ENCODE measurements at places on chromosomes 13 and 19.

- no peak for DNase-seq
Measured at GRCh38 chr13:91298060-91298459, 49.4 kb upstream of the MIR17HG start.

- no peak for DNase-seq
Measured at GRCh38 chr13:73036566-73036965, 22.2 kb upstream of the KLF5 start.

DNA sequence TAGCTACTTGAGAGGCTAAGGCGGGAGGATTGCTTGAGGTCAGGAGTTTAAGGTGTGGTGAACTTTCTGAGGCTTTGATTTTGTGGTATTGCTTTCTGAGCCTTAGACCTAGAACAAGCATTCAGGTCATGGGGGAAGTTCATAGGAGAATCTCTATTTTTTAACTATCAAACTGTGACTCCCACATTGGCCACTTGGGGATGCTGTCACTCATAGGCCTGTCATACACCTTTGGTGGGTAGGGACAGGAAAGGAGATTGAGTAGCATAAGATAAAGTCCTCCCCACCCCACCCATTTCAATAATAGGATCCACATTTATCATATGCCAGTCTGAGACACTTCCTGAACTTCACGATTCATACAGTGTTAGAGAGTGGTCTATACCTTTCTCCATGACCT, 41.9 kb upstream of the PSG2 start:
- no peak for DNase-seq

DNA sequence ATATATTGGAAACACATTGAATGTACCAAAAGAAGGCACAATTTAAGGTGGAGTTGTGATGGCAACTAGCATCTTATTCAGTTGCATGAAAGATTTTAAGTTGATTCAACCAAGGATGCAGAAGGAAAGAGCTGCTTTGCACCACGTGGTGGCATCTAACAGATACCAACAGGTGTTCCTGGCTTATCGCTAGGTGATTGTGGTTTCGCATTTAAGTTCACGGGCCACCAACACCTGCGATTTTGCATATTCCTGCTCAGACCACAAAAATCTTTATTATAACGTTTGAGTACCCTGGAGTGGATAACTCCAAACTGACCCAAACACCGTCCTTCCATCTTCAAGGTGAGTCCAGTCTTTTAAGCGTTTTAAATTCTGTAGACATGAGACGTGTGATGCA, 45.3 kb downstream of the RGCC start:
- DNase-seq, result no peak

GRCh38 chr13:73677048-73677601, 457.1 kb downstream of the KLF12 start:
- no peak for DNase-seq

DNA sequence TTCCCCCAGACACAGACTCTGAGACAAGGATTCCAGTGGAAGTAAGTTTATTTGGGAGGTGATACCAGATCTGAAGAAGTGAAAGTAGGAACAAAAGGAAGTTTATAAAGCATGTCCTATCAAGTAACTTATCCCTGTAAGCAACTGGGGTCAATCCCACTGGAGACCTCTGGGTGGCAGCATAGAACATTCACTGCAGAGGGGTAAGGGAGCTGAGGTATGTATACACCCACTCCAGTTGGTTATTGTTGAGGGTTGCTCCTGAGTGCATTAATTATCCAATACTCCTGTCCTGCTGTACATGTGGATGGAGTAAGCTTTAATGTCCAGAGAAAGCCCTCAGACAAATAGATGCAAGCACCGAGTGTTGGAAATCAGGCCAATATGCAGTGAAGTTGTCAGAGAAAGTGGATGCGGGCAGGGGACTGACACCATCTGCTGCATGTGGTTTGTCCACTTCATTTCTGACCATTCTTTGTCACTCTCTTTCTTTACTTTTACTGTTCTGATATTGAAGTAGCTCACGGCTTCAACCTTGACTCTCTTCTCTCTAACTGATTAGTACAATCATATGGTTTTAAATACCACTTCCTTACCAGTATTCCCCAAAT, 46.7 kb downstream of the NOTCH3 start:
- DNase-seq, result peak; percentile 49

GRCh38 chr13:24511019-24511815, 1.4 kb downstream of the PARP4 start:
- DNase-seq, result peak; percentile 51

DNA sequence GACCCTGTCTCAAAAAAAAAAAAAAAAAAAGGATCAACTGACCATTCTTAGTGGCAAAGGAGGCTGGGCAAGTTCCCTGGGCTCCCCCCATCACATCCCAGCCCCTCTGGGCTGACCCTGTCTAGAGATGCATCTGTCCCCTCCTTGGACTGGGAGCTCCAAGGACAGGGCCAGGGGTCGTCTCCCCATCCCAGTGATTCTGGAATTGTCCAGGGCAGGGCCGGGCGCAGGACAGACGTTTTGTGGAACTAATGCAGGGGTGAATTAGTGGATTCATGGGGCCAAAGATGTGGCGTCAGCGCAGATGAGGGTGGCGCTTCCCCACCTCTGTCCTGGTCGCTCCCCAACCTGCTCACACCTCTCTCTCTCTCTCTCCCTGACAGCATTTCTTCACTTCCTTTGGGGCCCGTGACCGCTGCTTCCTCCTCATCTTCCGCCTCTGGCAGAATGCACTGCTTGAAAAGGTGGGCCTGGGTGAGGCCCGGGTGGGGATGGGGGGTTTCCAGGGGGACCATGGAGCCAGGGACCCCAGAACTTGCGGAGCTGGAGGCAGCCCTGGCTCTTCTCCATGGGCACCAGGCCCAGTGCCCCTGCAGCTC, 11.1 kb downstream of the GRAMD1A start:
- no peak for DNase-seq

DNA sequence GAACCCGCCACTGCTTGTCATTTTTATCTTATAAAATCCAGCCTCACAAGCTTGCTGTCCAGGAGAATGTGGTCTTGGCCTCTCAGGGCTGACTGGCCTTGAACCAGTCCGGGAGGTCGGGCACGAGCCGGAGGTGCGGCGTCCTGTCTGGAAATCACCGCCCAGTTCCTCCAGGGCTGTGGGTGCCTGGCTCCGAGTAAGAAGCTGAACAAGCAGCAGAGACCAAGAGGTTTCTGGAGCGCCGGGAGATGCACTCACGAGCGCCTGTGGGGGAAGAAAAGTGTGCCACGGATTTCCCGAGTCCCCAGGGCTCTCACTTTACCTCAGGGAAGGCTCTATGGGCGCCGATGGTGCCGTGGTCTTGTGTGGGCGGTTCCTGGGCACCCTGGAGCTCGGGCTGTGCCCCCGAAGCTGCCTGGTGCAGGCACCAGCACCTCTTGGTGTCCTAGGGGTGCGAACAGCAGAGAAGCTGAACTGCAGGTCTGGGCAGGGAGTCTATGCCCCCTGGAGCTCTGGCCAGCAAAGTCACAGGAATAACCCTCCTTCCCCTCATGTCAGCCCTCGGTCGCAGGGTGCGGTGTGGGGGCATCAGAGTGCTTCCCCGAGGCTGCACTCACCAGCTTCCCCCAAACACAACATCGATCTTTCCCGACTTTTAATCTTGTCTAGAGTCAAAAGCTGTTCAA, 50.0 kb downstream of the GAS6 start:
- DNase-seq, result no peak

GRCh38 chr13:92590503-92590908, 636.1 kb upstream of the GPC6 start:
- no peak for DNase-seq

- no peak for DNase-seq
Measured at GRCh38 chr13:27293076-27293691, 22.6 kb downstream of the RASL11A start.

DNA sequence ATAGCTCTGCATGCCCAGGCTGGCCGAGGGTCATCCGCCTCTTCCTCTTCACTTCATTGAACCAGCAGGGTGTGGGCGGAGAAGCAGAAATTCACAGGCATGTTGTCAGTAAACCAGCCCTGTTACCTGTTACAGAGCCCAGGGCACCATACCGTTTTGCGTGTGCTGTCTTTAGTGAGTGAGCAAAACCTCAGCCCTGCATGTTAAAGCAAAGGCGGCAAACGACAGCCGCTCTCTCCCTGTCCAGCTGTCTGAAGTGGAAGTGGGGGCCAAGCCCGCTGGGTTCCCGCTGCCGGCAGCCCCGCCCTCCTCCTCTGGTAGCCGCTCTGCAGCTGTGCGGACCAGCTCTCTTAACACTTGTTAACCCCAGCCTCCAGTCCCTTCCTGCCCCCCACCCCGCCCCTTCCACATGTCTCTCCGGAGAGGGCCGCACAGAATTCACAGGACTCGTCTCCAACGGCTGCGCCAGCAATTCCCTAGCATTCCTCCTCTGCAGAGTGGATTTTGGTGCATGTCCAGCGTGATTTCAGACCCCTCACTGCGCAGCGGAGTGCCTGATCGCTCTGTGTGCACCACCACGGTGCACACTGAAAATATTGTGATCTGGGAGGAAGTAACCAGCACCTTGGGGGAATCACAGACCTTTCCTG, 12.7 kb downstream of the KLHL26 start:
- DNase-seq, result no peak

- no peak for DNase-seq
Measured at GRCh38 chr19:7921967-7922835, 2.1 kb downstream of the SNAPC2 start.

GRCh38 chr19:47100290-47100689, 13.3 kb downstream of the ZC3H4 start:
- no peak for DNase-seq

DNA sequence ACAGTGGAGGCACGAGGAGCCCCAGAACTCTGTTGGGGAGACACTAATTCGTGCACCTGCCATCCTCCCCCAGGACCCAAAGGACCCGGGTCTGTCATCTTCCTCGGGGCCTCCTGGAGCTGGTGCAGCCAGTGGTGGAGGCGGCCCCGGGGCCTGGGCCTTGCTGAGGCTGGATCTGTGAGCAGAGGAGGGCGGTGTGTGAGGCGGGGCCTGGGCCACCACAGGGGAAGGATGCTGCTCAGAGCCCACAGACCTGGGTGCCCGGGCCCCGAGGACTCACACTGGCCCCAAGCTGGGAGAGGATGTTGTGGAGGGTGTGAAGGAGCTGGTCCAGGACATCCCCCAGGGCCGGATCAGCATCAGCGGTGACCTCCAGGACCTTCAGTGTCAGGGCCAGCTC, 8.3 kb downstream of the IFNL3 start:
- no peak for DNase-seq

GRCh38 chr19:35445826-35446593, 2.0 kb upstream of the FFAR2 start:
- no peak for DNase-seq

DNA sequence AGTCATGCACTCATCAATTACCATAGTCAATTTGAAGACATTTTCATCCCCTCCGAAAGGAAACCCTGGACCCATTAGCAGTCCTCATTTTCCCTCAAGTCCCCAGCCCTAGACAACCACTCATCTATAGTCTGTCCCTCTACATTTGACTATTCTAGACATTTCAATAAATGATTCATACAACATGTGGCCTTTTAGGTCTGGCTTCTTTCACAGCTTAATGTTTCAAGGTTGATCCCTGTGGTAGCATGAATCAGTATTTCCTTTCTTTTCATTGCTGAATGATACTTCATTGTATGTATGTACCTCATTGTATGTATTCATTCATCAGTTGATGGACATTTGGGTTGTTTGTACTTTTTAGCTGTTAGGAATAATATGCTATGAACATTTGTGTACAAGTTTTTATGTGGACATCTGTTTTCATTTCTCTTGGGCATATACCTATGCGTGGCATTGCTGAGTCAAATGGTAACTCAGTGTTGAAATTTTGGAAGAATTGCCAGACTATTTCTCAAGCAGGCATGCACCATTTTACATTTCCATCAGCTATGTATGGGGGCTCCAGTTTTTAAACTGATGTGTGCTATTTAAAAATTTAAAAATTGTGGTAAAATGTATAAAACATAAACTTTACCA, 18.4 kb downstream of the SPATA13 start:
- DNase-seq, result no peak

GRCh38 chr19:30878495-30878894, 470.7 kb downstream of the TSHZ3 start:
- DNase-seq, result no peak

GRCh38 chr13:113298043-113298945, 1.3 kb downstream of the LAMP1 start:
- DNase-seq, result no peak

GRCh38 chr19:16148443-16149229, 5.2 kb downstream of the HSH2D start:
- no peak for DNase-seq

- no peak for DNase-seq
Measured at GRCh38 chr19:41551212-41551610, 24.8 kb upstream of the CEACAM21 start.

GRCh38 chr13:86725105-86725504, 925.9 kb upstream of the SLITRK6 start:
- DNase-seq, result no peak

DNA sequence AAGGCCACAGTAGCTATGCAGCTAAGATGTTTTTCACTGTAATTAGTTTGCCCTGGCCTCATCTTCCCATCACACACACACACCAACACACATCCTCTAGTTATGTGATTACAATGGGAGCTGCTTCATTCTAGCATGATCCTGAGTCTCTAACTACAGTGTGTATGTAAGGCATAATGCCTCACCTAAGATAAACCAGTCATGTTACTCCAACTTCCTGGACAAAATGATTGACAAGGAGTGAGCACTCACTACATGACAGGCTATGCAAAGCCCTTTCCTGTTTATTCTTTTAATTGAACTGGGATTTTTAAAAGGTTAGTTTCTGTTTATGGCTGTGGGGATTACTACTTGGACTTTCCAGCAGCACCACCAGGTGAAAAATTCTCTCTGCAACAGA, 400.8 kb upstream of the ATXN8OS start:
- DNase-seq, result no peak

- peak; percentile 47 for DNase-seq
Measured at GRCh38 chr13:94435604-94436226, 43.8 kb downstream of the DCT start.

DNA sequence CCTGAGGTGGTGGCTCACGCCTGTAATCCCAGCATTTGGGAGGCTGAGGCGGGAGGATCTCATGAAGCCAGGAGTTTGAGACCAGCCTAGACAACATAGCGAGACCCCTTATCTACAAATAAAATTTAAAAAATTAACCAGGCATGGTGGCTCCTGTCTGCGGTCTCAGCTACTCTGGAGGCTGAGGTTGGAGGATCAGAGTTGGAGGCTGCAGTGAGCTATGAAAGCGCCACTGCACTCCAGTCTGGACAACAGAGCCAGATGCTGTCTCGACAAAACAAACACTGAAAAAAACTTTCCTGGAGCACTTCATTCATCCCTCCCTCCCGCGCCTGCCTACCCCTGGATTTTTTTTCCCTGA, 665 bp upstream of the ATG4D start:
- no peak for DNase-seq

DNA sequence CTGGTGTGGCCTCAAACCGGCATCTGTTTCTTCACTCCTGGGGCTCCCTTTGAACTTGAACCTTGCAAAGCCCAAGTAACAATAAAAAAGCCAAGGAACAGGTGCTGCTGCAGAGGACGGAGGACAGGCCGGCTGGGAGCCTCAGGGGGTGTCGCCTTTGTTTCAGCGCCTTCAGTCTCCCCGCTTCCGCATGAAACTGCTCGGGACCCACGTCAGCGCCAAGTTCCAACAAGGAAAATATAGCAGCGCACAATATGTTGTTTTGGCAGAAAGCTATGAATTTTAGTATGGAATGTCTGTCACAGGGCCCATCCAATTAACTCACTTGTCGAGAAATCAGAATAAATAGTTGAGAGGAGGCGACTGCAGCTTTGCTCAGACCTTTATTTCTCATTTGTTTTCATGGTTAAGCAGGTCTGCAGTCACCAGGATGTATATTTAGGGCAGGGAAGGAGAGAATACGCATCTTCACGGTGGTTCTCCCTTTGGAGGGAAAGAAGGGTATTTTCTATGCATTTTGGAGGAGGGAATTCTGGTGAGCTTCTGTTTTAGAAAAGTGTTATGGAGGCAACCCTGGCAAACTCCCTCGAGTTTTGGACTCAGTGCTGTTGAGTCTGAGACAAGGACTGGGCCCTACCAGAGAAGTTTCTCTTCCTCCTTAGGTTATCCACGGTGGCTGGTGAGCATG, 34.3 kb upstream of the MEDAG start:
- DNase-seq, result no peak
